ENCODE measurements at places on chromosomes 3 and 15.

DNA sequence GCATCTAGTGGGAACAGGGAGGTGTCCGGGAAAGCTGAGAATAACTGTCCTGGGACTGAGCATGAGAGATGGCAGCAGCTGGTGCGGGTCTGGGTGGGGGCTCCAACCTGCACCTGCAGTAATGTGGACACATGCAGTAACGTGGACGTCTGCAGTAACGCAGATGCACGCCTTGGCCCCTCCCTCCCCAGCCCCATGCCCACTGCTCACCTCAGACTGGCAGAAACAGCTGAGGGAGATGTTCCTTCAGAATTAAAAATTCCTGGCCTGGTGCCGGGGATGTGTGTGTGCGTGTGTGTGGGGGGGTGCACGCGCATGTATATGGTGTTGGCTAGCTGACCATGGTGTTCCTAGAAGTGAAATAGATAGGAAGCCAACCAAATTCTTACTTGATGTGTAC is 86.7 kb upstream of the OXTR start:
- DNase-seq = no peak

DNA sequence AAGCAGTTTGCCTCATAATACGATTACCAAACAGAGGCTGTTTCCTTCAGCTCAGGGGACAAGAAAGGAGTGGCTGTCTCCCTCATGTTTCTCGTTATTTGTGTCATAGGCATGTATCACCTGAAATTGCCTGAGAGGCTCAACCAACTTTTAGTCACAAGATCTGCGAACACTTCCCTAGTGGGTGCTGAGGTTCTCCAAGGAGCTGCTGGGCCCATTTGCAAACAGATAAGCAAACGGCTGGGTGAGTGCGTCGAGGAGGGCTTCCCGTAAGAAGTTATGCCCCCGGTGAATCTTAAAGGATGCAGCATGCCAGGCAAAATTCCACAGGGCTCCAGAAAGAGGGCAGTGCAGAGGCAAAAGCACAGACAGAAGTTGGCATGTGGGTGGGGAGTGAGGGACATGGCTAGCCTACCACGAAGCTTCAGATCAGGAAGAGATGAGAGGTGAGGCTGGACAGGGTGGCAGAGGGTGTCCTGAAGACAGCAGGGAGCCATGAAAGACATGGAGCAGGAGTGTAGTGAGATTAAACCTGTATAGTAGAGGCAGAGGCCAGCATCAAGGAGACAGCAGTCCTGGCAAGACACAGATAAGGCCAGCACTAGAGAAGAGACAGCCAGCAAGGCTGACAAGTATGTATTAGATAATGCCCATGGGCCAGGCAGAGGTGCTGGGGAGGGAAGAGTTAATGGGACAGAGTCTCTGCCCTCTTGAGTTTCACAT is 4.0 kb upstream of the GP9 start:
- peak; percentile 93 for DNase-seq

DNA sequence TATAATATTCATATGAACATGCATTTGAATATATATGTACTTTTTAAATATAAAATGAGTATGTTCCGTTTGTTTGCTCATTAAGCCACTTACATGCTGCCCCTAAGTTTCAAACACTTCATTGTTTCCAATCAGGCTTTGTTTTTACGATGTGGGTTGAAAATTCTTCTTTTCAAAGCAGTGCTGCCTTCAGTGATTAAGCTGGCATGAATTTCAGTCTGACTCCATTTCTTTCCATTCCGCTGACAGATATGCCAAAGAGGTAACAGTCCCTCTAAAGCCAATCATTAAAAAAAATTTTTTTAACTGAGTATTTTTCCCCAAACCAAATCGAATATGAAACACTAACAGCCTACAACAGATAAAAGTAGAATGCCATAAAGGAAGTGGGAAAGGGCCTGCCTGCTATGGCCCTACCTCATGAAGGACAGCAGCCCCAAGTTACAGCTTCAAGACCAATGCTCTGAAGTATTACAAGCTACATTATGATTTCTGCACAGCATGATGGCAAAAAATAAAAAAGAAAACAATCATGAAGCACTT is 40.0 kb downstream of the DCUN1D1 start:
- no peak for DNase-seq

- no peak for DNase-seq
Measured at GRCh38 chr3:19399356-19399755, 251.0 kb downstream of the KCNH8 start.

DNA sequence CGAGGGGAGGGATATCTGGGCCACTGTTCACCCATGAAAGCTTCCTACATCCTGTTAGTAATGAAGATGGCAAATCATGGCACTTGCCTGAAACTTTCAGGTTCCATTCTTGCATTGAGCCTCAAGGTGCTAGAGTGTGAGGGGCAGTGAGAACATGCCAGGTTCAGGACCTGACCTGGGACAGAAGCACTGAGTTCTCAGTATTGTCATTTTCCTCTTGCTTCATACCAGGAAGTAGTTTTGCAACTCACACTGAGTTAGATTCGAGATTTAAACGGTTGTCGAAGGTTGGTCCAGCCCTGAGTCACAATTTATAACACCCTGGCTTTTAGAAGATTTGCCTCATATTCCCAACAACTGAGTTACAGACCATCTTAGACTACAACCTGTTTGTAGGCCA is 11.8 kb upstream of the MEIS2 start:
- DNase-seq = no peak

GRCh38 chr3:189041482-189042090 is 130.2 kb upstream of the TPRG1 start:
- DNase-seq = no peak

DNA sequence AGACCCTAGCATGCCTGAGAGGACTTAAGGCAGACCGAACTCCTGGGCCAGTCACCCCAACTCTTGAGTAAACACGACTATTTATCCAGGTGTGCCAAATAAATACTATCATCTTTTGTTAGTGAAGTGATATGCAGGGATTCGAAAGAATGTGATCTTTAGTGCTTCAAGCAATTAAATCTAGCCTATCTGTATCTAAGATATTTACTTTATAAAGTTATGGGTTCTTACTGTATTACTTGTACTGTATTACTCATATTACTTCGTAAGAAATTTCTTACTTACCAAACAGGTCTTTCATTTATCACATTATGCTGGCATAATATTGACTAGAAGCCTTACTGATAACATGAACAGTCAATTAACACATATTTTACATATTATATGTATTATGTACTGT is 211.6 kb upstream of the NECTIN3 start:
- no peak for DNase-seq

- no peak for DNase-seq
Measured at GRCh38 chr15:29364426-29365078, 94.9 kb upstream of the NSMCE3 start.

GRCh38 chr15:60917461-60918145 is 311.5 kb downstream of the RORA start:
- no peak for DNase-seq

DNA sequence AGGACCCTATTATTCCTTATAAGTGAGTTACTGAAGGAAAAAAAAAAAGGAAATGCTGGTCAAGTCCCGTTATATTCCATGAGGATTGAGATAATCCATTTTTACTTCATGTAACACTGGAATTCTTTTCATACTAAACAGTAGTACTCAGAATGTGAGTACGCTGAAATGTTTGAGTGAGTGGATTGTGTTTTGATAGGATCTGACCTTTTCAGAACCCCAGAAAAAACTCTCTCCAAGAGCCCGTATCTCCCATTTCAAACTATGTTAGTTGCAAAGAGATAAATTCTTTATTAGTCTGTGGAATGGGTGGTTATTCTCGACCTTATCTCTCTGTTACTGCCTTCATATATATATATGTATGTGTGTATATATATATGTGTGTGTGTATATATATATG is 2.5 kb upstream of the LPP start:
- DNase-seq = no peak

- DNase-seq = no peak
Measured at GRCh38 chr3:72272356-72272755, 487.4 kb upstream of the PROK2 start.

GRCh38 chr3:12974819-12975218 is 98.4 kb downstream of the IQSEC1 start:
- no peak for DNase-seq

- DNase-seq = no peak
Measured at GRCh38 chr3:134709561-134710312, 58.9 kb upstream of the KY start.

GRCh38 chr3:194269610-194270145 is 81.5 kb downstream of the CPN2 start:
- DNase-seq = no peak

- DNase-seq = peak; percentile 52
Measured at GRCh38 chr15:78979456-78980320, 34.8 kb upstream of the CTSH start.

- DNase-seq = no peak
Measured at GRCh38 chr3:136645915-136646314, 106.3 kb downstream of the STAG1 start.

DNA sequence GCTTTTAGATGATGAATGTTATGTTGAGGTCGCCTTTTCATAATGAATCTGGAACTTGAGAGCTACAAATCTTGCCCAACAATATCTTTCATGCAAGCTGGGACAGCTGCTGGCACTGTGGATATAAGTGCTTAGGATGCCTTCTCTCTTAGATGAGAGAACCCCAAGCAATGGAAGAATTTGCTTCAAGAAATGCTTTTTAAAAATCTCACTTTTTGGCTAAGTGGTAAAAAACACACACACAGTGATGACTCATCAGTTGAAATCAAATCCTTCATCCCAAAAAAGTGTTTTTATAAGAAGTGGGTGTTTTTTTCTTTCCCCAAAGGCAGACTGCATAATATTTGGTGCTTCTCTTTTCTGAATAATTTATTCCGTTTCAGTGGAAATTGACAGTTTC is 38.4 kb upstream of the GALNT15 start:
- DNase-seq = no peak

DNA sequence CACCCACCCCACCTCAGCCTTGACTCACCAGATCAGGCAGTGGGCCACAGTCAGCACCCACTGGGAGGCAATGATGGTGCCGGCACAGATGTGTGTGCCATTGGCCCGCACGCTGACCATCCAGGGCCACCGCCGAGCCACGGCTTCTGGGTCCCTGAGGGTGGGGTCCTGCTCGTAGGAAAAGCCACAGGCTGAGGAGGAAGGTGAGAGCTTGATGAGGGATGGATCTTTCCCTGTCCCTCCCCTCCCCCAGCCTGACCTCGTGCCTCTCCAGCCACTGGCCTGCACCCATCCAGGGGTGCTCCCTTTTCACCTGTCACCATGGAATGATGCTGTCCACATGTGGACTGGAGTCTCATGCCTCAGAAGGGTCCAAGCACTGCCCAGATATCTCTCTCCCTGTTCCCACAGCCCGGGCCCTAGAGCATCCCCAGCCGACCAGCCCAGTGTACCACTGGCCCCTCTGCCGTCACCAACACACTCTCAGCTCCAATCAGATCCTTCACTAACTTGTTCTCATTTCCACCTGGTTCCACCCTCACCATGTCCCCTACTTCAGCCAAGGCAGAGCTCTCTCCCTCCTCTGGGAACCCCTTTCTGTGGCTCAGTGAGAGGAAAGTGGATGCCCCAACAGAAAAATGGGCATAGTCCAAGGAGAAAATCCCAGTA is 2.0 kb downstream of the PRSS50 start:
- no peak for DNase-seq

- DNase-seq = no peak
Measured at GRCh38 chr3:195200010-195200822, 70.7 kb downstream of the XXYLT1 start.

- DNase-seq = no peak
Measured at GRCh38 chr3:73493543-73494308, 131.0 kb downstream of the PDZRN3 start.

DNA sequence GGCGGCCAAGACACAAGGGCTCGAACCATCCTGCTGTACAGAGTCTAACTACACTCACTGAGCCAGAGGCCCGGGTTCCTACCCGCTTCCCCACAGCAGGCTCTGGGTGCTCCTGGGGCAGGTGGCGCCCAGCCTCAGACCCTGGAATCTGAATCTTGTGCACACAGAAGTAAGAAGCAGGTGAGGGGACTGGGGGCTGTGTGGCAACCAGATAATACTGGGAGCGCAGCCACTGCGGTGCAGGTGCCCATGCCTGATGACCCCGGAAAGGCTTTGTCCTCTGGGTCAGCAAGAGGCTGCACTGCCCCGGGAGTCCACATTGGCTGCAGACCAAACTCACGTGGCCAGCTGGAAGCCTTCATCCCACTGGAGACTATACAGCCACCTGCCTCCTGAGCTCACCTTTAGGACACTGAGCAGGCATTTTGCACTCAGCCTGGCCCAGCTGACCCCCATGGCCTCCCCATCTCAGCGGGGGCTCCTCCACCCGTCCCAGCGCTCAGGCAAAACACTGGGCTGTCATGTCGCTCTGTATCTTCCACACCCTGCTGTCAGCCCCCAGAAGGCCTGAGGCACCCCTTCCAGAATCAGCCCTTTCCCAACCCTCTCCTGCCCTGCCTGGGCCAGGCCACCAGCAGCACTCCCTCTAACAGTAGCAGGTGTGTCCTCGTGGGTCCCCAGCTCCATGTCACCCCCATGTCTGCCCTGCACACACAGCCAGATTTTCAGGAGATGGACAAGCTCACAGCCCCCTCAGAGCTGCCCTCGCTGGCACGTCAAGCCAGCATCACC is 101.0 kb upstream of the IQSEC1 start:
- DNase-seq = no peak

- DNase-seq = no peak
Measured at GRCh38 chr15:41812820-41813375, 15.0 kb upstream of the JMJD7 start.

DNA sequence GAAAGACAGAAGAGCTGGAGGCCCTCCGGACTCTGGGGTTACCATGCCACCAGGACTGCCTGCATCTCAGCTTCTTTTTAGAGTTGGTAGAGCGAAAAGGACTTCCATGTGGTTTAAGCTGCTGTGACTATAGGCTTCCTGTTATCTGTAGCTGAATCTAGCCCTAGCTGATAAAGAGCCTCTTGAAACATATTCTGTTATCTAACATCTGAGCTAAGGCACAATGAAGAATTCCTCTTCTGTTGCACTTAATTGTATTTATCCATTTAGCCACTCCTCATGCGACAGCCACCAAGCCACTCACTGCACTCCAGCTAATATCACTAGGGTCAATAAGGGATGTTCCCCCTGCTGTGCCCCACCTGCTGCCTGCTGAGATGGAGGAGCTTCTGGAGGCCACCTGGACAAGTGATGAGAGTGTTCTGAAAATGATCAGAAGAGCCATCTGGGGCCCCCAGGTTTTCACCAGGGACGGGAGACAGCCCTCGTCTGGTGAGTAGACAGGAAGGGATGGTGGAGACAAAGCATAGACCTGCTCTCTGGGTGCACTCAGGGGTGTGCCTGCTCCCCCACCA is 94.6 kb upstream of the PLXNA1 start:
- DNase-seq = no peak

DNA sequence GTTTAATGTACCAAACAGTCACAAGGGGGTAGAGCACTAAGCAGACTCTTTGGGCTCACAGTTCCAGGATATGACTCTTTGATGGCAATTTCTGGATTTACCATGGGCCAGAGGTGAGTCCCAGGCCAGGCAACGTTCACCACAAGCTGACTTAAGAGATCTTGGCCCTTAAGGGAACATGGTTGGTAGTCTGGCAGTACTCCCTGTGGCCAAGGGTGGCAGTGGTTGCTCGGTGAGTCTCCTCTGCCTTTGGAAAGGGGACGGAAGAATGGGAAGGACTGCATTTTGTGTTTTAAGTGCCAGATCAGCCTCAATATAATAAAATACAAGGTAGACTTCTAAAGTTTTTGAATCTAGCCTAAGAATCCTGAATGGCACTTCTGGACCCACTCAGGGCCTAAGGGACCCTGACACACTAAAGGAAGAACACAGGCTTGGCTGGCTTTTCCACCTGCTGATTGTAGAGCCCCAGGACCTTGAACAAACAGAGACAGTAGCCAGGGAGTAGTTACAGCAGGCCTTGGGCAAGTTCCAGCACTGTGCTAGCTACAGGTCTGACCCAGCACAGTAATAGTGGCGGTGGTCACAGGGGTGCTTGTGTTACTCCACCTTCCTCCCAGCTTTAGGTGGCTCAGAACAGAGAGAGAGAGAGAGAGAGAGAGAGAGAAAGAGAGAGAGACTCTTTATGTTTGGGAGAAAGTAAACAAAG is 730.7 kb upstream of the ALCAM start:
- DNase-seq = no peak
